ENCODE measurements at places on chromosomes 2 and 18.

DNA sequence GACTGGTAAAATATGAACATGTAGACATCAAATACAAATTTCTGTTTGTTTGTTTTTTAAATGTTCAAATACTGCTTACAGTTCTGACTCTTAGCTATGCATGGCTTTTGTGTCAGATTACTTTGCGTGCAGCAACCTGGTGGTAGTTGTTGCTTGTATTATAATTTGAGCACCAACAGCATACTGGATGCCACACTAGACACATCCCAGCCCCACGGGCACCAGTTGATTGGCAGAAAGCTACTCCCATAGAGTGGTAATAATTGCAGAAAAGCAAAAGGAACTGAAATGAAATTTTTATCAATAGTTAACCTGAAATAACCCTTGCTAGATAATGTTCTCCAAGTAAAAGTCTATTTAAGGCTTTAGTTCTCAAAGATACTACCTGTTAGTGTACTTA lies 91.6 kb downstream of the EHBP1 start:
- DNase-seq: no peak

DNA sequence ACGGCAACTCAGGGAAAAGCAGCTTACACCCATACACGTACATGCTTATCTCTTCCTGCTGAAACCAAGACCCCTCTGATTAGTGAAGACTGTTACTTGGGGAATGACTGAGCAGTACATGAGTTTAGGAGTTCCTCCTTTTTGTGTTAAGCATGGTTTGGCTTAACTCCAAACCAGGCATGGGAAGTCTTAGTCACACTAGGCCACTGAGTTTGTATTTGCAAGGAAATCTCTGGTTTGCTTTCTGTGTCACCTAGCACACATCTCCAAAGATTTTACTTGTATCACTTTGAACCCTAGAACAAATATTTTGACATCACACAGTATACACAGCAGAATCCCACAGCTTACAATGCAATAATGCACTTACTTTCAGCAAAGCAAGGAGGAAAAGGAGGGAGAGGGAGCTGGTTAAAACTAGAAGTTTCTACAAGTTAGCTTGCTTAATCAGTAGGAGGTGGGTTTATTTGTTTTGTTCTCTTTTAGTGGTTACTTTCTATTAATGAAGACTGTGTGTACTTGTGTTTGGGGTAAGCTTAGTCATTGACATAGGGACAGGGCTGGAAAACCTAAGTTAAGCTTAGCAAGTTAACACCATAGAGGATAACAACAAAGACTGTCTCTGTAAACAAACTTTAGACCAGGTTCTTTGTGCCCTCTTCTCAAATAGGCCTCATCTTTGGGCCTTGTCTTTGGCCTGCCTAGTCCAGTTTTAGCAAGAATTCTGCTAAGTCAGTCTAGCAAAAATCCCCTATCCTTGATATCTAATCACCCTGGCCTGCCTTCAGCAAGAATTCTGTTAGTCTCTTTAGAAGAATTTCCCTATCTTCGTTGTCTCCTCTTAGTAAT lies 219.4 kb downstream of the MREG start:
- no peak for DNase-seq

DNA sequence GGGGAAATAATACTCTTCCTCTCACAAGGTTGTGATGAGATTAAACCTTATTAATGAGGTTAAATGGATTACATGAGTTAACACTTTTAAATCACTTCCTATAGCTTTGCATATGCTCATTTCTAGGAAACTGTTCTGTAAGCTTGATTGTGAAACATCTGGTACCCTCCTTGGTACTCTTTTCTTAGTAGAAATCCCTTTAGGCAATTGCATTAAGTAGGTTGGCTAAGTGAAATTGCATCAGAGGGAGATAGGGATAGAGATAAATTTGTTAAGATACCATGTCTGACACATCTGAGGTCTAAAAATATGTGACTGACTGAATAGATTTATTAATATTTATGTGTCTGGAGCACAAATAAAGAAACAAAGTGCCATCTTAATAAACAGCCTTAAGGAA lies 275.9 kb upstream of the MAP2 start:
- no peak for DNase-seq

DNA sequence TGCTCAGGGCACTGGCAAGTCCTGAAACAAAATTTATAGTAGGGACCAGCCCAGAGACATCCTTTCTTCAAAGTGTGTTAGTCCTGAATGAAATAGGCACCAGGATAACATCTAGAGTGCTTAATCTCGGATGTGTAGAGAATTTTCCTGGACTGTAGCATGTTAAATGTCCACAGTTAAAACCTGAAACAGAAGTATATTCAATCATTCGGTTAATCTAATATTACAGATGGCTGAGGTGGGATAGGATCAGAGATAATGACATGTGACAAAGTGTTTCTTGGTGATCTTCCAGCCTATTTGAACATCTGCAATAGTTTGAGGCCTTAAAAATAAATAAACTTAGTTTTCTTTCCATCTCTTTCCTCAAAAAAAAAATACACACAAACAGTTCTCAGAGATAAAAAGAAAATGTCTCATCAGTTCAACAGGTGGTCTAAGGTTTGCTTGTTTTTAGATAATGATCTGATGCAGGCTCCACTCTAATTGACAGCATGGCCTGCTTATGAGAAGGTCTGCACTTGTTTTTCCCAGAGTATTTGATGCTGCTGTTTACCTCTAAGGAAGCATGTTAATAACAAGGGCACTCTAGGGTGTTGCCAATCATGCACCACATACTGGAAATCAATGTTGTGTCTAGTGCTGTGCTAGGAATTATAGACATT lies 25.9 kb downstream of the CNTNAP5 start:
- DNase-seq: no peak
